ENCODE measurements at places on chromosomes 11 and 22.

GRCh38 chr22:42443240-42444076 is 11.3 kb upstream of the NFAM1 start:
- no peak for DNase-seq

DNA sequence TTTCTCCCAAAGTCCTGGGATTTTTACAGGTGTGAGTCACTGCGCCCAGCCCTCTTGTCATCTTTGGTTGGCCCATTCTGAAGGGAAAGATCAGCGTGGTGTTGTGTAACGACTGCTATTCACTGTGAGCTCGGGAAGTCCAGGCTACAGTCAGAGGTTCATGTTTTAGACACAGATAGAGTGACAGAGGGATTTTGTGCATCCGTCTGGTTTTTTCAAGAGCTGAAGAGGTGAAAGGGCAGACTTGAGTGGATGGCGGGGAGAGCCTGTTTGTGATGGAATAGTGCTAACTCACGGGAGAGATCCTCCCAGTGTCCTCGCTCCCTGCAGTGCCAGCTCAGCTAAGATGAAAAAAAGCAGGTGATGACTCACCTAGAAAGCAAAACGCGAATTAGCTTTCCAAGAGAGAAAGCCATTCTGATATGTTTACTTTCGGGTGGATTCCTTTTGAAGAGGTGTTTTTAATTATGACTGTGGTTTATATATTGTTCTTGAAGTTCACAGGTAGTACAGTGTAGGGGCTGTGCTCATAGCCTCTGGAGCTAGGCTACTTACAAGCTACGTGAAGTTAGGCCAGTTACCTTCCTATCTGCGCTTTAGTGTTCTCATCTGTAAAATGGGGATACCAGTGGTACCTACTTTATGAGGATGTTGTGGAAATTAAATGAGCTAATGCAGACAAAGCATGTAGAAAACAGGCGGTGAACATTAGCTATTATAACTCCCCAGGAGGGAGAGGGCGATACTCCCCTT is 67.2 kb downstream of the C11orf91 start:
- DNase-seq = peak; percentile 54

DNA sequence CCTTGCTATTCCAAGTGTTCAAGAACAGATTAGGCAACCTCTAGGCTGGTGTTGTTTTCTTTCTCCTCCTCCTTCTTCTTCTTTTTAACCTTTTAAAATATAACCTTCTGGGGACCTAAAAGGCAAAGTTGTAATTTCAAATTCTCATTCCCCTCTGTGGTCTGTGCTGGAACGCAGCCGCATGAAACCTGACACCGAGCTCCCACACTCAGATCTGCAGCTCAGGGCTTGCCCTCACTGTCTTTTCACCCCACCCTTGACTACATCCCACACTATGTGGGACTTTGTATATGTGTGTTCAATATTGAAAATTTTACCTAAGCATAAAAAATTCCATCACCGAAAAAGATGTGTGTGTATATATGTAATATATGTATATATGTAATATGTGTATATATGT is 62.0 kb upstream of the ARHGAP42 start:
- DNase-seq = no peak

- DNase-seq = no peak
These were observed 59.0 kb downstream of the OSBP2 start for GRCh38 chr22:30753701-30754100.

- no peak for DNase-seq
These were observed 12.1 kb downstream of the TYR start for GRCh38 chr11:89189776-89190175.

DNA sequence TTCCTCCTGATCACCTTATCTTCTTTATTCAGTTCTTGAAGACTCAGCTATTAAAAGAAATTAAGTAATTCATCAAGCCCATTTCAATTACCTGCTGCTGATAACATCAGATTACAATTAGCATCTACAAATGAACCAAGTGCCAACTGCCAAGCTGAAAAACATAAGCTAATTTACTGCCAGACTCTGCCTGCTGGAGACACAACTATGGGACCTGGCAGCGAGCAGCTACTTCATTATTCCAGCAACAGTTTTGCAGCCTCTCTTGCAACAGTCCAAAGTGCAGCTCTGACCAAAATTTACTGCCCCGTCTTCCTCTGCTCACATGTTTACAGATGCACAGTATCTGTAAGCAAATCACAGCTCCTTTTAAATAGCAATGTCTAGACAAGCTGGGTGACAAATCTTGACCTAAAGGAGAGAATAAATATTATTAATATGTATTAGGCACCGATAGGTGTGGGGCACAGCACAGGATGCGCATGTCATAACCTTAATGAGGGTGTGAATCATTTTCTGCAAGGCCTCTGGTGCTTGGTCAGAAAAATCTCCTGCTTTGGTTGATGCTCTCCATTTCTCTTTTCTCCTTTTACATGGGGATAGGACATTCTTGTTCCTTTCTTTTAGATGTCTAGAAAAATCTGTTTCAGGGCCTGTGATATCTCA is 232.2 kb upstream of the PITPNB start:
- DNase-seq = no peak

- no peak for DNase-seq
These were observed 2.9 kb downstream of the LMF2 start for GRCh38 chr22:50504369-50505211.

GRCh38 chr22:46557736-46558480 is 20.5 kb upstream of the CELSR1 start:
- DNase-seq = no peak

DNA sequence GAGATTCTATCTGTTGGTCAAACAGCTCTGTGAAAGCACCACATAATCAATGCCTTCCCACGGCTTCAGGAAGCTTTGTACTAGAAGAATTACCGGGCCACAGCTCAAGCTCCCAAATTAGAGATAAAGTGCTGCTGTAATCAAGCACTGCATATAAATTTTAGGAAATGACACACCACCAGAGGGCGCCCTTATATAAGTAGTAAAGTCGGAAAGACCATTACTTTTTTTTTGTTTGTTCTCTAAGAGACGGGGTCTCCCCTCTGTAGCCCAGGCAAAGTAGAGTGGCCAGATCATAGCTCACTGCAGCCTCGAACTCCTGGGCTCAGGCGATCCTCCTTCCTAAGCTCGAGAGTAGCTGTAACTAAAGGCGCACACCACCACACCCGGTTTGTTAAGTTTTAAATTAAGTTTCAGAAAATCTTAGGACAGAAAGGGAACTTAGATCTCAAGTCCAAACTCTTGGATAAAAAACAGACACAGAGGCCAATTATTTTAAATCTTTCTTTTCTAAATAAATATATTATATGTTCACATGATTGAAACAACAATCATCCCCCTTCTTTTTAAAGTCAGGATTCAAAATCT is 32.6 kb downstream of the PRCP start:
- DNase-seq = peak; percentile 46

DNA sequence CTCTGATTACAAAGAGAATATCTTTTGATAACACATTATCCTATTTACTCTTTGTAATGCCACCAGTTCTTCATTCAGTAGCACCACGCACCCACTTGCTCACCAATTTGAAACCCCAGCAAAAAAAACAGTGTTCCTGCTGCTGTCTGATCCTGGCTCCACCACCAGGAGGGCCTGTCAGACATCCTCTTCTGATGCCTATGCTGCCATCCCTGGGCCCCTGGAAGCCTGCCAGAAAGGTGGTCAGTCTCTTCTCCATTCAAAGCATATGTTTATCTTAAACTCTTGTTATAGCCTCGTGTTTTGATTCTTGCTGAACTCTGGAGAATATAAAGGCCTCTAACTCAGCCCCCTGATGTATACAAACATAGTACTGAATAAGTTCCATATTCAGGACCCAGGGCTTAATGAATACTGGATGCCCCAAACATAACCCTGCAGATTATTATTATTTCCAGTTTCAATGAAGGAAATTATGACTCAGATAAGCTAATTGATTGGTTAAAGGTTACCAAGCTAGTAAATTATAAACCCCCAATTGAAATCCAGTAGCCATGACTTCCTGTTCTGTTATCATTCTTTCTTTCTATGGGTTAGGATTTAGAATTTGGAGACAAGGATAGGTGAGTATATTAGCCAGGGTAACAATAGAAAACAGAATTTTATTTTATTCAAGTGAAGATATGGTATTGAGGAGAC is 116.7 kb downstream of the NTM start:
- no peak for DNase-seq

GRCh38 chr11:126431401-126432064 is 76.0 kb downstream of the ST3GAL4 start:
- no peak for DNase-seq

- DNase-seq = no peak
These were observed 6.4 kb upstream of the ARFGAP3 start for GRCh38 chr22:42863349-42863961.

DNA sequence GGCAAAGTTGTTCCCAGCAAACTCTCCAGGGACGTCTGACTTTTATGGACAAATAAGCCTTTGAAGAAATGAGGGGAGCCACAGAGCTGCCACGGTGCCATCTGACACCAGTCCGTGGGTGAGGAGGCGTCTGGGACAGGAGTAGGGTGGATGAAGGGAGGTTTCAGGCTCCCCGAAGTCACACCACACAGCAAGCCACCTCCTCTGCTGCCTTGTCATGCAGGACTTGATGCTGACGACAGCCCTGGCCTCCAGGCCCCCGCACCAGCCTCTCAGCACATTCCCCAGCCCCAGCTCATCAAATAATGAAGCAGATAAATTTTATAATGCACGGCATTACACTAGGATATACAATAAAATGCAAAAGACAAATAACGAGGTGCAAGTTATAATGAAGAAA is 156.5 kb downstream of the CEP164 start:
- no peak for DNase-seq

DNA sequence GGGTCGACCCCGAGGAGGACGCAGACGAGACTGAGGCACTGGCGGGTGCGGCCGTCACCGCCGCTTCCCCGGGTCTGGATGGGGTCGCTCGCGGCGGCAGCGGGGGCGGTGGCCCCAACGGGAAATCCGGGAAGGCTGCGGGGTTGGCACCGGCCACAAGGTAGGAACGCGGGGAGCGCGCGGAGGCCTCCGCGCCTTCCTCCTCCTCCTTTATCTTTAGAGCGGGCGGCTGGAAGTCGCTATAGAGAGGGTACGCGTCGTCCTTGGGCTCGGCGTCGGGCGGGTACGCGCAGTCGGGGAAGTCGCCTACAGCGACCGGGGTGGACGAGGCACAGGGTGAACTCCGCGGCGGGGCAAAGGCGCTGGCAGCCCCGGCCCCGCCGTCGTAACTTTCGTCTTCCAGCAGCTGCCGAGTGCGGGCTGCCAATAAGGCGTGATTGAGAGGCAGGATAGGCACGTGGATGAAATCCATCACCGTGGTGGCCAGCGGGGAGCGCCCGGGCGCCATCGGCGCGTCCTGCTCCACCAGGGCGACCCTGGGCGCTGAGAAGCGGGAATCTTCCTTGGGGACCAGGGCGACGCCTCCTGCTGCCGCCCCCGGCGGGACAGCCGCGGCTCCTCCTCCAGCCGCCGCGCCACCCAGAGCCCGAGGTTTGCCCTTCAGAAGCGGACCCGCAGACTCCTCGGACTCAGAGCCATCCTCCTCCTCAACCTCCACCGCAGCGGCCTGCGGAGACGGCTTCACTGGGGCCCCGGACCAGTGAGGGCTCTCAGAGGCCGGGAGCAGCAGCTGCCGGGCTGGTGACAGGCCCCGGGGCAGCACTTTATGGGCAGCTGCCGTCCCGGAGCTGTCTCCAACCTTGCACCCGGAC is 1.7 kb downstream of the PGR start:
- DNase-seq = no peak

DNA sequence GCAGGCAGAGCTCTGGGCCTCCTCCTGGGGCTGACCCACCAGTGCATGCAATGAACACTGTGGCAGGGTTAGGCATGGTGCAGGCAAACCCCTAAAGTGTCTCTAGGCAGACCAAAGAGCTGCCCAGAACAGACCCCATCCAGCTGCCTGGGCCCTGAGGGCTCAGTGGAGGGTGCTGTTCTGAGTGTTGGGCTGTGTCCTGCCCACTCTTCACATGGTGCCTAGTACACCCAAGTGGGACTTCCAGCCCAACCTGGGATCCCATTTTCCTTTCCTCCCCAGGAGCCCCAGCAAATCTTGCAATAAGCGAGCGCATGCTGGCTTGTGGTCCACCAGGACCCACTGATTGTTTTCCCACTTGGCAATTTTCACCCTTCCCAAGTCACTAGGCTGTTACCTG is 26.4 kb downstream of the ARVCF start:
- DNase-seq = no peak

- DNase-seq = no peak
These were observed 101.7 kb downstream of the CWC15 start for GRCh38 chr11:94871491-94872185.

GRCh38 chr22:27844256-27844655 is 42.7 kb upstream of the MN1 start:
- no peak for DNase-seq

DNA sequence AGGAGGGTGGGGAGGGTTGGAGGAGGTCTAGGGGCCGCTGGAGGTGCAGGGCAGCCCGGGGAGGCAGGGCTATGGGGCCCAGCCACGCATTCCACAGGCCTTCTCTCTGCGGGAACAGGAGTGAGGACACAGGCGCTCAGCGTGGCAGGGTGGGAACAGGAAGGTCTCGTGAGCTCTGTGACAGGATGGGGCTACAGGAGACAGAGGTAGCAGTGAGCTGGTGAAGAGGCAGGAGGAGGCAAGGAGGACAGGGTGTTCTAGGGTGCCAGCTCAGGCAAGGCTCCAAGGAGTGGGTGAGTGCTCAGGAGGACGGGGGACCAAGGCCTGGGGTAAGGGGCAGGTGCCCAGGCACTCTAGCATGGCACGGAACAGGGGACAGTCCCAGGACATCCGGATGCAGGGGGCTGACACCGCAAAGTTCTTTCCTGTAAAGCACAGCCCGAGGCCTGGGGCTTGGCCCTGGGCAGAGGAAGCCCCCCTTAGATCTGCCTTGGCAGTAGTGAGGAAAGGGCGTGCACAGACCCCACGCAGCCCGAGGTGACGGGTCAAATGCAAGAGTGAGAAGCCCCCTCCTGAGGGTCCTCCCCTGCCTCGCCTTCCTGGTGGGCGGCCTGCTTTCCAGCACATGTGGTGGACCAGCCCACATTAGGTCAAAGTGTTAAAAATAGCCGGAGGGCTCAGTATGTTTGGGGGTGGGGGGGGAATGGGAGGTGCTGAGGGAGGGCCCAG is 4.7 kb upstream of the NEAT1 start:
- DNase-seq = no peak

DNA sequence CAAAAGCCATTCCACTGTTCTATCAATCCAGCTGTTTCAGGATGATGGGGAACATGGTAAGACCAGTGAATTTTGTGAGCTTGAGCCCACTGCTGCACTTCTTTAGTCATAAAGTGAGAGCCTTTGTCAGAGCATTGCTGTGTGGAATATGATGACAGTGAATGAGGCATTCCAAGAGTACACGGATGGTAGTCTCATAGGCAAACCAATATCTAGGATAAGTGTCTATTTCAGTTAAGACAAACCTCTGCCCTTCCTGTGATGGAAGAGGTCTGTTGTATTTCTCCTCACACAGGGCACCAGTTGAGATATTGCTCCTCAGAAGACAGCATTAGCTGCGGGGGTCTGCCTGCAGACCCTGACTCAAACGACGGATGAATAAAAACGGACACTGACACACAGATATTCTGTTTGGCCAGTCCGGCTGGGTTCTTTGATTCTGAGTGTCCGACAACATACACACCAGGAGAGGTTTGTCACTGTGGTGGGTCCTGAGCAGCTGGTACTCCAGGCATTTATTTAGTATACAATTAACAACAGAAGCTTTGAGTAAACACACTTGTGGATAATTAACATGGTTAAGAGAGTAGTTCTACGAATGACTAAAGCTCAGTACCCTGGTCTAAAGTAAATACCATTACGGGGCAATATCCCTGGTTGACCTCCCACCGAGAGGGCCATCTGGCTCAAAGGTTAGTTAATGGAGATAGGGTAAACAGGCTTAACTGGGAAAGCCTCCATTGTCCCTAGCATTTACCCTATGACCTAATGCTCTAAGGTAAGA is 121.7 kb downstream of the ZNF280B start:
- DNase-seq = no peak

GRCh38 chr11:69108030-69108429 is 47.7 kb upstream of the SMIM38 start:
- no peak for DNase-seq
